CD4-positive, alpha-beta T cell treated with Interleukin-21 for 1 hour (primary cell): ENCODE measurements at places on chromosomes 3 and 15.

DNA sequence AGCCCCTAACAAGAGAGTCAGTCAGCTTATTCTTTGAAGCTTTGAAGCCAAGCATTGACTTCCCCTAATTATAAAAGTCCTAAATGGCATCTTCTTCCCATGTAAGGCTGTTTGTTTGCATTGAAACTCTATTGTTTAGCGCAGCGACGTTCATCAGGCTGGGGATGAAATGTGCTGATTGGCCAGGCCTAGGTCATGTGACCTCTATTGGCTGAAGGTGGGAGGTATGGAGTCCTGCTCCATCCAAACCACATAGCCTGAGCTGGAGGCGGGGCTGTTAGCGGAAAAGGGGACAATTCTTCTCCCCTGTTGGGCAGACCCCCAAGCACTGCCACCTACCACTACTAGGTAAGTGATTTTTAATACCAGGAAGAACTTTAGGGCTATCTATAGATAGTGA, 145.3 kb upstream of the PRR23C start:
- no peak for DNase-seq

- no peak for DNase-seq
Measured at GRCh38 chr3:149207475-149207874, 14.2 kb downstream of the CP start.

DNA sequence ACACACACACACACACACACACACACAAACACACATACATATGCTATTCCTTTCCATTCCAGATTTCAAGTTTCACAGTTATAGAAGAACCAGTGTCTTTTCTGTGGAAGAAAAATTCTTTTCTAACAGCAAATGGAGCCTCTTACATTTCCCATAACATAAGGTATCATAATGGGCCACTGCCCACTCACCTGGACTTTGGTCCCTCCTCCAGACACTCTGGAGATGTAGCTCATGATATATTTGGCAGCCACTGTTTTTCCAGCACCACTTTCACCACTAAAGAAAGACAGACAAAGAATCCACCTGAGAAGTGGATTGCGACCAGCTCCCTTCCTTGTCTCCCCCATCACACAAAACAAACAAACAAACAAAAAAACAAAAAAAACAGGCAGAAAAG, 29.8 kb downstream of the LDHAL6B start:
- DNase-seq: no peak

DNA sequence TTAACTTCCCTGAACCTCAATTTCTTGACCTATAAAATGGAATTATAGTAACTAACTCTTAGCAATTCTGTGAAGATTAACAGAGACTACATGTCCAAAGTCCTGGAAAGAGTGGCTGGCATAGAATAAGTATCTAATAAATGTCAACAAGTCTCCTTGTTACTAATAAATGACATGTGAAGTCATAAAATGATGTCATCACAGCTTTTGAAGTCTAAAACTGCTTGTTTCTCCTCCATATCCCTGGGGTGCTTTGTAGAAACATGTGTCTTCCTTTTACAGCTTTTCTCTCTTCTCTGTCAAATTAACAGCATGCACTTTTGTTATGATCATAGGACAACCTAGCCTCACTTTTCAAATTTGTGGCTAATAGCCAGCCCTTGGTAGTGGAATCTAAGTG, 510.2 kb downstream of the NTRK3 start:
- no peak for DNase-seq

- no peak for DNase-seq
Measured at GRCh38 chr3:178419071-178419470, 117.2 kb upstream of the KCNMB2 start.

DNA sequence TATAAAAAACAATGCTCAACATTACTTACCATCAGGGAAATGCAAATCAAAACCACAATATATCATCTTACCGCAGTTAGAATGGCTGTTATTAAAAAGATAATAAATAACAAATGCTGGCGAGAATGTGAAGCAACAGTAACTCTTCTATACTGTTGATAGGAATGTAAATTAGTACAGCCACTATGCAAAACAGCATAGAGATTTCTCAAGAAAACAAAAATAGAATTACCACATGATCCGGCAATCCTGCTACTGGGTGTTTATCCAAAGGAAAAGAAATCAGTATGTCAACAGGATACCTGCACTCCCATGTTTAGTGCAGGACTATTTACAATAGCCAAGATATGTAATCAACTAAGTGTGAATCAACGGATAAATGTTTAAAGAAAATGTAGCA, 48.1 kb downstream of the ADAM10 start:
- no peak for DNase-seq

DNA sequence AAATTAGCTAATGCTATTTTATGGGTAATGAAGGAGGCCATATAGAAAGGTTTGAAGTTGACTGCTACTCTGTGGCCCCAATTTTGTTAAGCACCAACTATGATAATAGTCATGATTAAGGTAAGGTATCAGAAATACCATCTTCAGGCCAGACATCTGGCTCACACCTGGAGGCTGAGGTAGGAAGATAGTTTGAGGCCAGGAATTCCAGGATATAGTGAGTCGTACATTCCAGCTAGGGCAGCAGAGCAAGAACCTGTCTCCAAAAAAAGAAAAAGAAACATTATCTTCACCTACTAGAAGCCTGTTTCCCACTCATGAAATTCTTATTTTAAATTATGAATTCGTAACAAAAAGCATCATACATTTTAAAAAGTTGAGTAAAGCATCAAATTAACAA, 64.4 kb downstream of the LRRC28 start:
- no peak for DNase-seq

GRCh38 chr3:179079537-179079936, 7.9 kb upstream of the ZMAT3 start:
- no peak for DNase-seq

DNA sequence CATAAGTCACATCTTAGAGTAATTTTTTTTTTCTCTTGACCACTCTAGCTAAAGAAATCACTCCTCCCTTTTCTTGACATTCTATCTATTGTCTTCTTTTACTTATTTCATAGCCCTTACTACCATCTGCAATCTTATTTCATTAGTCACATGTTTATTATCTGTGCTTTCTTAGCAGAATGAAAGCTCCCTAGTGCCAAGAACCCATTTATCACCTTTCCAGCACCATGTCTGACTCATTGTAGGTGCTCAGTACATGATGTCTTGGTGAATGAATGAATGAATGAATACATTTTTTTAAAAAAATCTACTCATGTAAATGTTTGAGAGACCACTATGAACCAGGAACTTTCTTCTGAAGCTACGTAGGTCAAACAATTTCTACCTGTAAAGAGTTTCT, 157.2 kb downstream of the CADPS start:
- DNase-seq: no peak

- DNase-seq: no peak
Measured at GRCh38 chr15:54547491-54547890, 569.2 kb downstream of the UNC13C start.

DNA sequence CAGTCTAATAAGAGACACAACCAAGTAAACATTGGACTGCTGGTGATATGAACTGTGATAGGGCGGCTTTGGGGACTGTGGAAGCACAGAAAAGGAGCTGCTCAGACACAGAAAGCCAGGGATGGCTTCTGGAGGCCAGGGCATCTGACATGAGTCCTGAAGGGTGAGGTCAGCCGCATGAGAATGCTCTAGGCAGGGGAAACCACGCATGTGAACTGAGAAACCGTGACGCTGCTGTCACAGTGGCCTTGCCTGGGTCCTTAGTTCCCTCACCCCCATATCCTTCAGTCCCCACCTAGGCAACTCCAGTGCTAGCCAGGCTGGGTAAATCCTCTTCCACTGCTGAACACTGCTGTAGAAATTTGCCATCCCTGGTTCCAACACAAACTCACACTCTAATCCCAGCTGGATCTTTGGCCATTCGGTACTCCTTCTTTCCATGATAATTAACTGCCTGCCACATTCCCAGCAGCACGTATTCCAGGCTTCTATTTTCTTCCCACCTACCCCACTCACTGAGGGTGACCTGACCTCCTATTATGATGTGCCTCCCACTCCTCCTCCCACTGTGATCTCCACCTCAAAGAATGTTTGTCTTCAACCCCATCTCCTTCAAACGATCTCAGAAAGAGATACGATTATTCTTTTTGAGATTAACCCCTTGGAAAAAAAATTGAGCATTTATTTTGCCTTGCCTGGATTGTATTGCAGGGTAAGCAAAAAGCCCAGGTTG, 31.4 kb downstream of the CRYGS start:
- DNase-seq: no peak

- no peak for DNase-seq
Measured at GRCh38 chr15:44193651-44194322, 1.3 kb downstream of the FRMD5 start.
